AG04449 (cell line): ENCODE measurements at places on chromosomes 1 and 21.

DNA sequence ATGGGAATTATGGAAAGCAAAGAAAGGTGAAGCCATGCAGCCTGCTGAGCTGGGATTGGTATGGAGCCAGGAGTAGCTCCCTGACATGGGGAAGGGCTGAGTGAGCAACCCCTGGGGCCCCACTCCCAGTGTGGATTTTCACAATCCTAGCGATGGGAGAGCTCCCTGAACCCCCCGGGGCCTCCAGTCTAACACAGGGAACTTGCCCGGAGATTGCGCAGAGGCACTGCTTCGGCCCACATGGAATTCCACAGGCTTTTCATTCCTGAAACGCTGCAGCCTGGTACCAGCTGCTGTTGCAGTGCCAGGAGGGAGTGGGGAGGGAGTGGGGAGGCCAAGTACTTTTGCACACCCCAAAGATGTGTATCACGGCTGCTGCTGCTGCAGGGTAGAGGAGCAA lies 110.4 kb upstream of the C21orf91 start:
- no peak for DNase-seq

GRCh38 chr1:94992161-94992560 lies 65.3 kb upstream of the CNN3 start:
- DNase-seq = no peak

DNA sequence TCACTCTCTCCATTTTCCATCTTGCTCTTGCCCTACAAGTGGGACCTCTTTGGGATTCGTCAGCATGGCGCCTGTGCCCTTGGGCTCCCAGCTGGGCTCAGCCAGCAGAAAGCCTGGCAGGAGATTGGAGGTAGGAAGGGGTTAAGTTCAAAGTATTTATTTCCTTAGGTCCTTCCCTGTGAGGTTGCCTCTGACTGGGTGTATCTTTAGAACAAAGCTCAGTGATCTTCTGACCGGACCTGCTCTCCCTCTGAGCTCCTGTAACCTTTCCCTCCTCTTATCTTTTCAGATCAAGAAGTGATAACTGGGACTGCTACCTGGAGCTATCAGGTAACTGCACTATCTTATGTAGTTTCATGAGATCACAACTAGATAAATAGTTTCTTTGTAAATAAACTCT lies 75.8 kb upstream of the ABCD3 start:
- DNase-seq = no peak

DNA sequence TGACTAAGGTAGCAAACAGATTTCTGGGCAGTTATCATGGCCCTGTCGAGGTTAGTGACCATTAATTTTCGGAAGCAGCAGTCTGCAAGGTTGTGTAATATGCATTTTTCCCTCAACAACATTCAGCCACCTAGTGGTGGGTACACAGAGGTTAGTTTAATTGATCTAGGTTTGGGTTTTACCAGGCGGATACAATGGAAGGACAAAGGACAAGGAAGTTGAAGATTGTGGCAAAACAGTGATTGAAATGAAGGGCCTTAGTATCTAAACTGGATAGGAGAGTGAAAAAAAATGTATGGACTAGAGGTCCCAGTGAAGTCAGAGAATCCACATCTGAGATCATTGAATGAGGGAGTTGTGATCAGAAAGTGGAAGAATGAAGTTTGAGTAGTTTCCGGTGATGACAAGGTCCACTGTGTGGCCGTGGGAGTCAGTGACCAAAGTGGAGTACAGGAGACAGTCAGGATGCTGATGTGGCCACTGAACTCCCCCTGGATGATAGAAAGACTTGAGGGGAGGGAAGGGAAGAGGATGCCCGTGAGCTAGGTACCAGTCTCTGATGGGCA lies 2.8 kb downstream of the ARMH1 start:
- DNase-seq = no peak

DNA sequence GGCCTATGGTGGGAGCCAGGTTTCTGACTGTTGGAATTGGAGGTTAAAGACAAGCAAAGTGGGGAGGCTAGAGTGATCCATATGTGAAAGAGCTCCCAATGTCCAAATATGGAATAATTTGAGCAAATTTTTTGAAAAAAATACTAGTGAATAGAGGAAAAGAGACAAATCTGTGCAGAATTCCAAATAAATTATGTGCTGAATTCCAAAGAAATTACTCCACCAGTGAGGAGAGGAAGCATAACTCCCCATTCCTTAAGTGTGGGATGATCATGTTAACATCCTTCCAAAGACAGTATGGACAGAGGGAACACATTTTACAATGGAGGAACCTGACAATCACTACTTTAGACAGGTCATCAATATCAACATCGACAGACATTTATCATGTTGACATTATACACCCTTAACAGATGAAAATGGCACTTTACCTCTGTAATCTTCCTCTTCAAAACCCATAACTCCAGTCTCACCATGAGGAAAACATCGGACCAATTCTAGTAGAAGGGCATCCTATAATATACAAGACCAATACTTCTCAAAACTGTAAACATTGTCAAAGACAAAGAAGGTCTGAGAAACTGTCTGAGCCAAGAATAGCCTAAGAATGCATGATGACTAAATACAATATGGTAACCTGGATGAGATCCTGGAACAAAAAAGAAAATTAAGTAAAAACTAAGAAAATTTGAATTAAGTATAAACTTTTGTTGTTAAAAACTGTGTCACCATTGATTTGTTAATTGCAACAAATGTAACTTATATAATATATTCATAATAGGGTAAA lies 71.5 kb upstream of the RGS4 start:
- no peak for DNase-seq

GRCh38 chr1:224076407-224076806 lies 37.5 kb upstream of the FBXO28 start:
- no peak for DNase-seq

DNA sequence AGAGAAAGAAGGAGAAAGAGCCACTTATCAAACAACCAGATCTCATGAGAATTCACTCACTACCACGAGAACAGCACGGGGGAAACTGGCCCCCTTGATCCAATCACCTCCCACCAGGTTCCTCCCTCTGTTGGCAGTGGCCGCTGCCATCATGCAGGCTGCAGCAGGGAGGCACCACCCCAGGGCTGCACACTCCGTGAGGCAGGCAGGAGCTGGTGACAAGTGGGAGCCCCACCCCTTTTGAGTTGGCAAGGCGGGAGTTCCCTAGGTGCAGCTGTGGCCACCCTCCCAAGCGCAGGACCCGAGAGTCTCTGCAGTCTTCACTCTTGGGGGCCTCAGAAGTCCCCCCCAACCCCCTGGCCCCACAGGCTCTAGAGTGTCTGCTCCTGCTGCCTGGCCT lies 83.9 kb upstream of the GJB5 start:
- no peak for DNase-seq

DNA sequence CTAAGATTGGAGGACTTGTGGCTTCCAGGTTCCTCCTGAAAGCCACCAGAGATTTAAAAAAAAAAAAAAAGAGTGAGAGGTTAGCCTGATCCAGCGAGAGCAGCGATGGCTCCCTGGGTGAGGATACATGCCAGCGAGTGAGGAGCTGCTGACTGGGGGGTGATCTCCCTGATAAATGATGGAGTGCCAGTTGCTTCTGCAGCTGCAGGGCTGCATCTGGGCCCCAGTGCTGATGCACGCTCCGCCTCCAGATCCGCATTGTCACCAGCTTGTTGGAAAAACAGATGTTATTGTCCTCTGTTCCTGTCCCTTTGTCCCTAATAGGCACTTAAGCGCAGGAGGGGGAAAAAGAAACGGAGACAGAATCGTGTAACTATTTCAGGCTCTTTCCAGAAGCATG lies 28.6 kb downstream of the UBIAD1 start:
- no peak for DNase-seq

GRCh38 chr21:43585924-43586413 lies 73.3 kb downstream of the HSF2BP start:
- peak; percentile 98 for DNase-seq

GRCh38 chr1:155254714-155255242 lies 505 bp downstream of the ENTREP3 start:
- DNase-seq = no peak

DNA sequence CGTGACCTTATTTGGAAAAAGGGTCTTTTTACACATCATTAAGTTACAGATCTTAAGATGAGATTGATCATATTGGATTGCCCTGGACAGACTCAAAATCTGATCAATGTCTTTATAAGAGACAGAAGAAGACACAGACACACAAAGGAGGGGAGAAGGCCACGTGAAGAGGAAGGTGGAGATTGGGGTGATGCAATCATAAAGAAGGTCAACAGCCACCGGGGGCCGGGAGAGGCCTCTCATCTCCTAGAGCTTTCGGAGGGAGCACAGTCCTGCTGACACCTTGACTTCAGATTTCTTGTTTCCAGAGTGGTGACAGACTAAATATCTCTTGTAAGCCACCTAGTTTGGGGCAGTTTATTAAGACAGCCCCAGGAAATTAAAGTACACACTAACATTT lies 204.6 kb upstream of the CSF3R start:
- no peak for DNase-seq

DNA sequence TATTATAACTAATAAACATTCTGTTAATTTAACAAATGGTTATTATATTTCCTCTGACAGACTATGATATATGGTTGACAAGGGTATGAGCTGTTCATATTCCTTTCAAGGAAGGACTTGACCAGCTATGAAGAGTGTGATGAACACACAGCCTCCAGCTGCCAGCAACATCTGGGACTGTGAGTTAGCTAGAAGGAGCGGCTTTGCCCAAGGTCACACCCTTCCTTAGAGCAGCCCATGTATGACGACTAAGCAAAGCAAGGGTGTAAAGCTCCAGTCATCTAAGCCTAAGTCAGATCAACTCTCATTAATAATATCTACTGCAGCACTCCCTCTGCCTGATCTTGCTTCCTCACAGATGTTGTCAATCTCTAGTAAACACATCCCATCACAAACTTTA lies 355.4 kb downstream of the PLPP3 start:
- DNase-seq = no peak

DNA sequence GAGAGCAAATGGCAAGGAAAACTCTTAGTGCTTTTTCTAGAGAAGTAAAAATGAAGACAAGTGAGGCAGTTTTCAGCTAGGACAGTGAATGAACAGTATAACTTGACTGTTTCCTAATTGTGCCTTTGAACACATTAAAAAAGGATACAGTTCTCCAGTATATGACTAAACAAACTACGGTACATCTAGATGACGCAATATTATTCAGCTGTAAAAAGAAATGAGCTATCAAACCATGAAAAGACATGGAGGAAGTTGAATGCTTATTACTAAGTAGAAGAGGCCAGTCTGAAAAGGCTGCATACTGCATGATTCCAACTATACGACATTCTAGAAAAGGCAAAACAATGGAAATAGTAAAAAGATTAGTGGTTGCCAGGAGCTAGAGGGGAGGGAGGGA lies 206.3 kb downstream of the SIPA1L2 start:
- DNase-seq = no peak

DNA sequence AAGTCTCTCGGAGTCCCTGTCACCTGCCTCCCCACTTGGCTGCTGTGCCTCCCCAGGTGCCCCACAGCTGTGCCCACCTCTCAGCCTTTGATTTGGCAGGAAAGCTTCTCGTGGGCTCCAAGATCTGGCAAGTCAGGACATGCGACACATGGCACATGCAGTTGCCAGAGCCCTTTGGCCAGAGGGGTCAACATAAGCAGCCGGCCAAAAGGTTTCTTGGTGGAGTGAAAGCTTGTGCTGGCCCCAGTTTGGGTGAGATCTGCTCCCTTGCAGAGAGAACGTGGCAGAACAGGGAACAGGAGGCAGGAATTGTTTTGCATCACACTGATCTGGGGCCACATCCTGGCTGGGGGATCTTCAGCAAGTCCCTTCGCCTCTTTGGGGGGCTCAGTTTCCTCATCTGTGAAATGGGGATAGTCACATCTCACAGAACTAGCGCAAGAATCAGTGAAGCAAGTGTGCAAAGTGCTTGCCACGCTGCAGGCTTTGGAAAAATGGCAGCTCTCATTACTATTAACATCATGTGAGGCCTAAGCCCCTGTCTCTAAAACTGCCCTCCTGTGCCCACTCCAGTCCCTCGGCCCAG lies 232.6 kb downstream of the TRABD2B start:
- no peak for DNase-seq

DNA sequence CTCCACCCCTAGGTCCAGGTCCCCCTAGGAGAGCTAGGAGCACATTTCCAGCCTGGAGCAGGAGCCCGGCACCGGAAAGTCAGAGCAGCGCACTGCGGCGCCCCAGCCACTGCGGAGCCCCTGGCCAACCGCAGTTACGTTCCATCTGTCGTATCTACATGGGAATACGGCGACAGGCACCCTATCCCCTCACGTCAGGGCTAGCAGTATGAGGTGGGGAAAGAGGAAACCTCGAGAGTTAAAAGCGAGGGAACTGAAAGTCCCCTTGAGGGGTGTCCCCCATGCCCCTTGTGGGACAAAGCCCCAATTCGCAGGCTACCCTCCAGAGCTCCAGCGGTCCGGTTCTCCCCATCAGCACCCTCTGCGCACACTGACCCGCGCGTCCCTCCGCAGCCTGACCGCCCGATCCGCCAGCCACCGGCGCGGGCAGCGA lies 995 bp downstream of the COLGALT2 start:
- no peak for DNase-seq

- DNase-seq = no peak
These were observed 2.5 kb downstream of the DNMT3L start for GRCh38 chr21:44259082-44259705.

DNA sequence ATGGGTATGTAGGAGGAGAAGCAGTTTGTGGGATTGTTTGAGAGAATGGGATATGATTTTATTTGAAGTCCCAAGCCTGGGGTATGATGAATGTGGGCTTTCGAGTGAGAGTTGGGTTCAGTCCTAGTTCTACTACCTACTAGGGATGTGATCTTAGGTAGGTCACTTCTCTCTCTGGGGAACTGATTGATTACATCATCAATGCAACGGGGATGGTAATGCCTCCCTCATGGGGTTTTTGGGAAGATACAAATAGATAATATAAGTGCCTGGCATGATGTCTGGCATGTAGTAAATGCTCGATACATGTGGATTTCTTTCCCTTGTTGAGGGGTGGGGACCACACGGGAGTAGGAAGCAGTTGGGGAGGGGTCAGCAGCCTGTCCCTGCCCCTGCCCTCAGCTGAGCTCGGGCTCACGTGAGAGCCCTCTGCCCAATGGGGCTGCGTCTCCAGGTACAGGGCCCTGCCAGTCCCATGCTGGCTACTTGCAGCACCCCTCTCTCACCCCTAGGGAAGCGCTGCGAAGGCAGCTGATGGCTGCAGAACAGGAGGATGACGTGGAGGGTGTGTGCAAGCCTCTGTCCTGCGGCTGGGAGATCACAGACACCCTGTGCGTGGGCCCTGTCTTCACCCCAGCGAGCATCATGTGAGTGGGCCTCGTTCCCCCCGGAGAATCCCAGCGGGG lies 38.7 kb downstream of the AZIN2 start:
- DNase-seq = no peak

DNA sequence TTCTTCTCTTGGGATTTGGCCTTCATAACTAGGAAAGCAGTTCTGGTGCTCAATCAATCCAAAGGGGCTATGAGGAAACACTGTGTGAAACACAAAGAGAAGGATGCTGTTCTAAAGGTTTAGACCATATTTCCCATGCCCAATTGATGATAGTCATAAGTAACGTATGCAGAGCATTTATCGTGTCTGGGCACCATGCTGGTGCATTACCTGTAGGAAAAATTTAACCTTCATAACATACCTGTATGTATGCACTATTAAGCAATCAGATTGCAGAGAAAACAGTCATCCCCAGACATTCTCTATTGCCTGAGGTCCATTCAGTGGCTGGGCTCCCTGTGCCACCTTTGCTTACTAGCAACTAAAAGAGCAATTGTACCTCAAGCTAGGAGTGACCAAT lies 381.4 kb downstream of the PLPP3 start:
- DNase-seq = no peak

- no peak for DNase-seq
These were observed 8.7 kb upstream of the HAX1 start for GRCh38 chr1:154263465-154264332.
